ENCODE measurements at places on chromosomes 5 and 9.
A peak's percentile ranks its signal among the peaks of the same experiment; 100 is the strongest.

DNA sequence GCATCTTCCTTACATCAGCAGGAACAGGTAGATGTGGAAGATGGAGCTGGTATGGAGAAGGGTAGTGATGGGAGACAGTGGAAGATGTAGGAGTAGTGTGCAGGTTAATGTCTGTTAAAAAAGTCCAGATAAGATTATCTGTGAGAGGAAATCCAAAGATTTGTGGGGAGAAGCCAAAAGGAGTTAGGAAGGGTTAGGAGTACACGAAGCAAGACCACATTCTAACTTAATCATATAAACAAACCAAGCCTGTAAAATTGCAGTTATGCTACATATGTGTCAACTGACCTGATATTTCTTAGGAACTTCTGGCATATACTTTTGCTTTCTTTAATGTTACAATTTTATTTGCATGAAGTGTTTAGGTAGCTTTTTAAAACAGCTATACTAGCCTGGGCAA lies 142.1 kb upstream of the DMRT1 start:
- DNase-seq, result no peak

- DNase-seq, result peak; percentile 13
Measured at GRCh38 chr5:19855931-19856330, 132.1 kb downstream of the CDH18 start.

GRCh38 chr9:14189146-14189545 lies 124.8 kb downstream of the NFIB start:
- DNase-seq, result no peak

GRCh38 chr5:87437724-87438123 lies 25.0 kb upstream of the CCNH start:
- no peak for DNase-seq

DNA sequence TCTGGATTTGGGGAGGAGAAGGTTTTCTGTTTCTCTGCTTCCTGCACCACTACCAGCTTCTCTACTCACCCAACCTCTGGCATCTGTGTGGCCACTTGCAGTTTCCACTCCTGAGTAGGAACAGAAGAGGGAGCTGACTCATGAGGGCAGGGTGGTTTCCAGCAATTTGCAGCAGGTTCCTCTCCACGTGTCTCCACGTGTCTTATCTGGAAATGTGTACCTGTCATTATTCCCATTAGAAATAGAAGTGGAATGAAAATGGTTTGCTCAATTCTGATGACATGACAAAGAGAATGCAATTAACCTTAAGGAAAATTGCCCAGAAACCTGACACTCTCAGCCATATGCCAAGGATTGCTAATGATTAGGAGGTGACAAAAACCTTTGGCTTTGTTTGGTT lies 33.0 kb downstream of the EGFLAM start:
- no peak for DNase-seq

- no peak for DNase-seq
Measured at GRCh38 chr5:110580625-110581024, 145.8 kb downstream of the TMEM232 start.

GRCh38 chr9:89444274-89444673 lies 53.6 kb downstream of the SEMA4D start:
- DNase-seq, result no peak

DNA sequence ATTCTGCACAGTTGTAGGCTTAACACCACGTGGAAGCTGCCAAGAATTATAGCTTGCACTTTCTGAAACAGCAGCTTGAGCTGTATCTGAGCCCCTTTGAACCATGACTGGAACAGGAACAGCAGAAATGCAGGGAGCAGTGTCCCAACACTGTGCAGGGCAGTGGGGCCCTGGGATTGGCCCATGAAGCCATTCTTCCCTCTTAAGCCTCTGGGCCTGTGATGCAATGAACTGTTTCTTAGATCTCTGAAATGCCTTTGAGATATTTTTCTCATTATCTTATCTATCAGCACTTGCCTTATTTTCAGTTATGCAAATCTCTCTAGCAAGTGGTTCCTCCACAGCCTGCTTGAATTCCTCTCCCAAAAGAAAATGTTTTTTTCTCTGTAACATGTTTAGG lies 87.0 kb upstream of the MTAP start:
- DNase-seq, result no peak

DNA sequence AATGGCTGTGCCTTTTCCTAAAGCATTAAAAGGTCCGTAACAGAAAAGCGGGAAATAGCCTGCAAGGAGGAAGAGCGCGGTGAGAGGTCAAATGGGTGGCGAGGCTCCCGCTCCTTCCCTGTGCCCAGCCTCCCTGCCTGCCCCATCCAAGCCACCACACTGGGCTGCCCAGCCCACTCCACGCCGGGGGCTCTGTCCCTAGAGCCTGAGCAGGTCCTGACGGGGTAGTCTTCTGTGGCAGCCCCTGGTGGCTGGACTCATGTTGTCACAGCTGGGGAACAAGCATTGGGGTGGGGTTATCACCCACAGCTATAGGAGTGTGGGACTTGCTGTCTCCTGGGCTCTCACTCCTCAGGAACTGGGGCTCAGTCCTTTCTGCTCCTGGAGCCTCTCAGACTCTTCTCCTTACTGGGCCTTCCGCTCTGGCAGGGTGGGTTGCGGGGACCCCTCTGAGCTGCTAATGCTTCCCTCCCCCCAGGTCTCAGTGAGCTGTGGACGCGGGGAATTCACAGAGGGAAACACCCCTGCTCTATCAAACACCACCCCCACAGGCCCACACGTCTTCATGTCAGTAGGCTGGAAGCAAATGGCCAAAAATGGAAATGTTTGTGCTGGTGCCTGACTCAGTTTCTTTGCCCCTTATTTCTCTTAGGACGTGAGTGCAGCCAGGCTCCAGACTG lies 152.4 kb upstream of the PHYKPL start:
- DNase-seq, result no peak

- DNase-seq, result no peak
Measured at GRCh38 chr5:14178671-14179211, 35.6 kb downstream of the TRIO start.

- no peak for DNase-seq
Measured at GRCh38 chr9:110187126-110187525, 20.8 kb downstream of the C9orf152 start.

GRCh38 chr5:122559676-122560075 lies 215.2 kb upstream of the SNX2 start:
- no peak for DNase-seq

DNA sequence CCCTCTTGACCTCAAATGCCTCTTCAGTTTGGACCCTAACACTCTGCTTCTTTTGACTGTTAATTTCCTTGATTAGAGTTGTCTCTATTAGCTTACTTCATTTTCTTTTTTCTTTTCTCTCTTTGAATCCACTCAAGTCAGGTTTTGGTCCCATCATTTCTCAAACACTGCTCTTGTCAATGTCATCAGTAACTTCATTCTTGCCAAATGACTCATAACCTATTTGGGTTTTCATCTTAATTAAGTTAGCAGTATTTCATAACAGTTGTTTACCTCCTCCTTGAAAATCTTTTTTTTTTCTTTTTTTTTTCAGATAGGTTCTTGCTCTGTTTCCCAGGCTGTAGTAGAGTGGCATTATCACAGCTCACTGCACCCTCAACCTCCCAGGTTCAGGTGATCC lies 119.6 kb downstream of the PARP8 start:
- no peak for DNase-seq

GRCh38 chr5:96997265-96997859 lies 61.5 kb downstream of the LNPEP start:
- peak; percentile 38 for DNase-seq

DNA sequence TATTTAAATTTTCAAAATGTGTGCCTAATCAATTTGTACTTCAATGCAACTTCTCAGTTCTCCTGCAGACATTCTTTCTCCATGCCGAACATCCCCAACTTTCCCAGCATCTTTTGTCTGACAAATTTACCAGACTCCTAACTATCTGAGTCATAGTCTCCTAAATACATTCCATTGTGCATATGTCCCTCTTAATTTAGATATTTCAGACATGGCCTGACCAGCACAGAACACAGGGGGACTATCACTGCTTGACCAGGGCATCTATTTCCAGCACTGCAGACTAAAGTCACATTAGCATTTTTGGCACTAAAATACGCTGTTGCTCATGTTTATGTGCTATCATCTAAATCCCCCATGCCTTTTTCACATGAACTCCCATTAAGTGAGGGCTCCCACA lies 71.9 kb downstream of the ITGA1 start:
- peak; percentile 70 for DNase-seq

DNA sequence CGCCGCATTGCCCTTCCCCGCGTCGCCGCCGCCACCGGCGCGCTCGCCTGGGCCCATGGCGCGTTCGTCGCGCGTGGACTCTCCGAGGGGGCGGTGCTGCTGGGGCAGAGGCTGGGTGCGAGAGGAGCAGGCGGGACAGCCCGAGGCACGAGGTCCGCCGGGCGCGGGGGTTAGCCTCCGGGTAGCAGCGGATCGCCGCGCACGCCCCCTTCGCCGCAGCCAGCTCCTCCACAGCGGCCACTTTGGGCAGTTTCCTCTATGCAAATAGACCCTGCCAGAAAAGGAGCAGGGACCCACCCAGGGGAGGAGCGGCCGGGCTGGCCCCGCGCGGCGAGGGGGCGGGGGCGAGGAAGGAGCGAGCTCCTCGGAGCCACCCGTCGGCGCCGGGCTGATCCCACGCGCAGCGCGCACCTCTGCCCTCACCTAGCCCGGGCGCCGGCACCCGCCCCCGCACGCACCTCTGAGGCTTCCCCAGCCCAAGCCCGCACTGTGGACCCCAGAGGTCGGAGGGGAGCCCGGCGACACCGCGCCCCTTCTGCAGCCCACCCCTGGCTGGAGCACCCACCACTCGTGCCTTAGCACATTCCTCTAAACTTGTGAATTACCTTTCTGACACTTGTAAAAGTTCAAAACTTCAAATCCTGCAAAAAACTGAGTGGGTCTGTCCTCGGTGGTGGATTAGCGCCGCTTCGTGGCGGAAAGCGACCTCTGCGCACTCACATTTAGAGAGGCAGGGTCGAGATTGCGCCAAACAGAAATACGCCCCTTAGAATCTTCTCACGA lies at the start of gene COL23A1:
Gene COL23A1, minus strand, starts transcription at position 253 of the 783 bp plus-strand sequence.
- peak; percentile 33 for DNase-seq

- DNase-seq, result no peak
Measured at GRCh38 chr9:125133403-125134329, 9.7 kb downstream of the SCAI start.

DNA sequence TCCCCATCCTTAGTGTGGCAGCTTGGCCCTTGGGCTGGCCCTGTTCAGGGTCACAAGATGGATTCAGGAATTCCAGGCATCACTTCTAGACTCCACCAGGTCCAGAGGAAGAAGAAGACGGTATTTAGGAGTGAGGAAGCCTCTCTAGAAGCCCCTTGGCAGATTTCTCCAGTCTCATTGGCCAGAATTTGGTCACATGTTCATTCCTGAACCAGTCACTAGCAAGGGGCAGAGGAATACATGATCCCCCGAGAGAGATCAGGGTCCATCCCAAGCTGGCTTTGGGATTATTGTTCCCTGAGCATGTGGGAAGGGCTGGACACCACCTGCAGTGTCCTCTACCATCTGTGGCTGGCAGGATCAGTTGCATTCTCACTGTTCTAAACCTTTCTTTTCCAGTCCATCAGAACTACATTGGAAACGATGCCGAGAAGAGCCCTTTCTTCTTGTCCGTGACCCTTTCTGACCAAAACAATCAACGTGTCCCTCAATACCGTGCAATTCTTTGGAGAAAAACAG lies 48.5 kb downstream of the GARNL3 start:
- no peak for DNase-seq

DNA sequence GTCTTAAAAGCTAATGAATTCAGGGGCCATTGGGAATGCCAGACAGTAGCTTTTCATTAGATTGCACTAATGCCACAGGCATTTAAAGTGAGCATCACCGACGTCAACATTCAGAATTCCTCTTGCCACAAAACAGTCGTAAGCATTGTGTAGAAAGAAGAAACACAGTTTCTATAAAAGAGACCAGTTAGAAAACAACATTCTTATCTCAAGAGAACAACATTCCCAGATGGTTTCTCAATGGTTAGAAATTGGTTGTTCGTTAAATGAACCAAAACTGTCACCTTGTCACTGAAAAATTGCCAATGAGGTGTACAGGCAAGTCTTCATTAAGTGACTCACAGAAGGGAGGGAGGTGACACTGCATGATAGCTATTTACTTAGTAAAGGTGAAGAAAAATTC lies 401.6 kb upstream of the PRR16 start:
- DNase-seq, result no peak

DNA sequence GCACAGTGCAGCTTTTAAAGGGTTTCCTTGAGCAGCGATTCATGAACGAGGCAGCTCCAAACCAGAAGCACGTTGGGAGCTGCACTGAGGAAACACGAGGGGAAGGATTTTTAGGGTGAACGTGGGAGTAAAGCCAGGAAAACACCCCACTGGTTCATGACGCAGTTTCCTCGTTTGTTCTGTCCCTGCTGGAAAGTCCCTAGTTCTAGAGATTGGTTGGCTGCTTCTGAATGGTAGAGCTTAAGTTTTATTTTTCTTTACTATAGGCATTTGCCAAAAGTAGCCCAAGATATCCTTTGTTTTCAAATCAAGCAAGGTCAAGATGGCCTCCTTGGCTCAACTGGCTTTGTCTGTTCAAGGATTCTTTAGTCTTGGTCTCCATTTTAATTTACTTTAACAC lies 116.5 kb upstream of the CACNA1B start:
- DNase-seq, result no peak

DNA sequence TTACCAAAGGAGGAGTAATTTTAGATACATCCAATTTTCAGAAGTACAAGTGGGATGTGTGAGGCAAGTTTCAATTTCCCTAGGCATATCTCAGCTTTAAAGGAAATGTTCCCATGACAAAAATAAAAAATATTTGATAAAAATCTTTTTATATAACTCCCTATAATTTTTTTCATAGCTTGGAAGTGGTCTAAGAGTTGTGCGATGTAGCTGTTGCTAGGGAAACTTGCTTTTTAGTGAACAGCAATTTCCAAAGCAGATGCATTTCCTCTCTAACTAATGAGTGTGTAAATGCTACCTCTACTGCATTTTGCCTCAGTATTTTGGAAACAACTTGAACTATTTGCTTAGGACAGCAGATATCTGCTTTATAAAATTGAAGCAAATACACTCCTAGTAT lies 39.6 kb downstream of the MACIR start:
- no peak for DNase-seq

- no peak for DNase-seq
Measured at GRCh38 chr9:14312719-14313377, 1.1 kb downstream of the NFIB start.

DNA sequence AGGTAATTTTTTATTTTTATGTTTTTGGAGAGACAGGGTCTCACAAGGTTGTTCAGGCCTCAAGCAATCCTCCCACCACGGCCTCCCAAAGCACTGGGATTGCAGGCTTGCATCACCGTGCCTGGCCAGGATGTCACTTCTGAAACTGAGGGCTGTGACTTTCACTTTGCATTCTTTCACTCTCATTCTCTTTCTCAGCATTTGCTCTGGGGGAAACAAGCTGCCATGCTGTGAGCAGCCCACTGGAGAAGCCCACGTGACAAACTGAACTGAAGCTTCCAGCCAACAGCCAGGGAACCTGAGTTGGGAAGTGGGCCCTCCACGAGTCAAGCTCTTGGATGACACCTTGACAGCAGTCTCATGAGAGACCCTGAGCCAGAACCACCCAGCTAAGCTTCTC lies 109.4 kb downstream of the C5orf15 start:
- DNase-seq, result no peak

GRCh38 chr9:125579030-125579932 lies 127.7 kb downstream of the MAPKAP1 start:
- no peak for DNase-seq
